Brain pericyte (primary cell): ENCODE measurements at places on chromosomes 1 and 21.

DNA sequence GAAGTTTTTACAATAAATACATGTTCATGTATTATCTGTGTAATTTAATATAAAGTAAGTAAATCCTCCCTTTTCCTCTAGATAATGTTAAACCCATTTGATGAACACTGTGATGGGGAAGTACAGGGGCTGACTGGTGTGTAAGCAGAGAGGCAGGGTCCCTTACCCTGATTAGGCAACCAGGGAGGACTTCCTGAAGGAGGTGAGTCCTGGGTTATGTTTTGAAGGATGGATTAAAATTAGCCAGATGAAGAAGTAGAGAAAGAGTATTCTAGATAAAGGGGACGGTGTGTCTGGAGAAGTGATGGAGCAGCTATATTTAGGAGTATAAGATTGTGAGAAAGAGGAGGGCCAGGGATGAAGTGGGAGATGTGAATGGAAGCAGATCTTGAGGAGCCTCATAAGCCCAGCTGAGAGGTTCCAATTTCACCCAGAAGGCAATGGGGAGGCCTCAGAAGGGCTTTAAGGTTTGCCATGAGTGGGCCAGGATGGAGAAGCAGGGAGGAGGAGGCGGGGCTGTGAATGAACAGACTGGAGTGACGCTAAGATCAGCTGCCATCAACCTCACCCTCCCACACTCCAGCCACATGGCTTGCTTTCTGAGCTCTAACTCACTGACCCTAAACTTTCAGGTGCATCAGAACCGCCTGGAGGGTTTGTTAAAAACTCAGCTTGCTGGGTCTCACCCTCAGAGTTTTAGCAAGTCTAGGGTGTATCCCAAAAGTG lies 30.9 kb upstream of the ID3 start:
- no peak for DNase-seq

DNA sequence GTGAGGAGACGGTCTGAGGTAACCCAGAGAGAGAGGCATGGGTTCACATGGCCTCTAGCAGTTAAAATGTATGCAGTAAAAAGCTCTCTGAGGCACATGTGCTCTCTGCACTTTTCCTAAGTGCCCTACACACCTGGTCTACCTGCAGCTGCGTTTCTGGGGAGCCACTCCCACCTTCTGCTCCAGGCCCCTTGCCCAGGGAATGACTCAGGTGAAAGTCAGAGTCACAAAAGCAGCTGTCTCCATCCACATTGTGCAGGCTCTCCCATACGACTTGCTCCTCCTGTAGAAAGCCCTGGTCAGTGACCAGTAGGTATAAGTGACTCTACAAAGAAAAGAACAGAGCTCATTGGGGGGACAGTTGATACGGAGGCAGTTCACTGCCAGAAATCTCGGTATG lies 8.8 kb downstream of the MINDY1 start:
- DNase-seq: no peak

DNA sequence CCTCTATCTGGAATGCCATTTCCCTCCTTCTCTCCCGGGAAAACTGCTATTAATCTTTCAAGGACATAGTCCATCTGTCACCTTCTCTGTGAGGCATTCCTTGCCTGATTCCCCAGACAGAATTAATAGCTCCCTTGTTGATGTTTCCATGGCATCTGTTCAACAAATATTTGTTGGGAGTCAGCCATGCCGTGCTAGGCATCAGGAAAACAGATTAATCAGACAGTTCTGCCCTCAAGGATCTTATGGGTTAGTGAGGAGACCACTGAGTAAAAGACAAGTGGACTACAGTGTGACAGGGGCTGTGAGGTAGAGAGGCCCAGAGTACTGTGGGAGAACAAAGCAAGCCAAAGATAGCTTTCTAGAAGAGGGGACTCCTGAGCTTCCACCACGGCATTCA lies 11.4 kb upstream of the MAGOH start:
- DNase-seq: no peak

GRCh38 chr1:233440951-233441401 lies 113.5 kb downstream of the MAP3K21 start:
- DNase-seq: no peak

- no peak for DNase-seq
Observed at GRCh38 chr1:205700865-205701401, 20.6 kb upstream of the SLC45A3 start.
